Sigmoid colon (tissue), 7 donors: ENCODE measurements at places on chromosomes 4 and X.
A peak's percentile ranks its signal among the peaks of the same experiment; 100 is the strongest.

DNA sequence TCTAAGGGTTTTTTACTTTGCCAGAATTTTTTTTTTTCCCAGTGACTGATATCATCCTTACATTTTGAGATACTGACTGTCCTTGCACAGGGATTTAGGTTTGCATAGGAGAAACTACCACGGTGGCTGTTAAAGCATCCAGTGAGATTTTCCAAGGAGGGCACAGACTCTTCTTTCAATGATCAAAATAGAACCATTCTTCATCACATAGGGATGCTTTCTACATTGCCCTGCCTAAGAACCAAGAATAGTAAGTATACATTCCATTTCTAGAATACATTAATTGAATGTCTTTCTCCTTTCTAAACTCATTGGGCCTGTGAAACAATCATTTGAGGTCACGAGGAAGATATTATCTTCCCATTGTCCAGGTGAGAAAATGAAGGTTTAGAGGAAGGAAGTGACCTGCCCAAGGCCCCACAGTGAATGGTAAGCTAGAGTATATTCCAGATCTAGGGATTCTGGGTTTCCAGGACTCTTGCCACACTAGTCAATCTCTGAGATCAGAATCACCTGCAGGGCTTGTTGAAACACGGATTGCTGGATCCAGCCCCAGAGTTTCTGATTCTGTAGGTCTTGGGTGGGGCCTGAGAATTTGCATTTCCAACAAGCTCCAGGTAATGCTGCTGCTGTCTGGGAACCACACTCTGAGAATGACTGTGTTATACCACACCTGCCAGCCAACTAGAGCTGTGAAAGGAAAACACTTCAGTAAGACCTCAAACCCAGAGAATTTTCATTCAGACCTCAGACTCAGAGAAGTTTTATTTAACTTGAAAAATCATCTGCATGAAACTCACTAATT is 17.7 kb upstream of the TMEM154 start:
- DNase-seq, result no peak

GRCh38 chrX:135974279-135974856 is 580 bp upstream of the MMGT1 start:
- peak; percentile 91 for DNase-seq

DNA sequence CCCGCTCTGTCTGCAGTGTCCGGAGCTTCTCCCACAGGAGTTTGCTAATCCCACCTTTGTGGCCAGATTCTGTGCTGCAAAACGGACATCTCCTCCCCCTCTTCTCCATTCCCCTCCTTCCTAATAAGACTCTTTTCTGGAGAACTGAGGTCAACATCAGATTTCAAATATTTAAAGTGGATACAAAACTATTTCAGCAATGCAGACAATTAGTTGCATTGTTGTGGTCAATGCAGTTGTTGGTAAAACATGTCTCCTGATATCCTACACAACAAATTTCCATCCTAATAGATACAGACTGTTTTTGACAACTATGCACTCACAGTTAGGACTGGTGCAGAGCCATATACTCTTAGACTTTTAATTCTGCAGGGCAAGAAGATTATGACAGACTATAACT is 5.1 kb upstream of the MCUB start:
- DNase-seq, result no peak

DNA sequence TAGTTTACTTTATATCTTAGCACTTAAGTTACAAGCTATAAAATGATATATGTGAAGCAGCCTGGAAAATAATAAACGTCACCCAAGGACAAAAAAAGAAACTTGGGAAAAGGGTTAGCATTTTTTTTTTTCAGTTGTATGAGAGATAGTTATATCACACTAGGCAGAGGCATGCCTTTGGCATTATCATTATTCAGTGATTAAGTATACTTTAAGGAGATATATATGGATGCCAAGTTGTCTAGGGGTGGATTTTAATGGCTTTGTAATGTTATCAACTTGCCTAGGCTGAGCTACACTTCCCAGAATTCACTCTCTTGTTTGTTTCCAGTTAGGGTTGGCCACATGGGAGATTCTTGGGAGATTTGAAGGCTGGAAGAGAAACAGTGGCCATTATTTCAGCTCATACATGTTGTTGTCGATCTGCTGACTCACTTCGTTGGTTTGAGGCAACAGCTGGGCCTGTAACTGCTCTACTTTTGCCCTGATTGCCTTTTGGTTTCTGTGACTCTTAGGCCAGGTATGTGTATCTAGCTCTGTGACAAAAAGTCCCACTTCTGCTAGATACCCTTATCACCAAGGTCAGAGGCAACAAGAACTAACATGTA is 11.5 kb upstream of the SRPX start:
- no peak for DNase-seq

GRCh38 chrX:96906741-96907140 is 23.0 kb downstream of the RPA4 start:
- DNase-seq, result no peak

DNA sequence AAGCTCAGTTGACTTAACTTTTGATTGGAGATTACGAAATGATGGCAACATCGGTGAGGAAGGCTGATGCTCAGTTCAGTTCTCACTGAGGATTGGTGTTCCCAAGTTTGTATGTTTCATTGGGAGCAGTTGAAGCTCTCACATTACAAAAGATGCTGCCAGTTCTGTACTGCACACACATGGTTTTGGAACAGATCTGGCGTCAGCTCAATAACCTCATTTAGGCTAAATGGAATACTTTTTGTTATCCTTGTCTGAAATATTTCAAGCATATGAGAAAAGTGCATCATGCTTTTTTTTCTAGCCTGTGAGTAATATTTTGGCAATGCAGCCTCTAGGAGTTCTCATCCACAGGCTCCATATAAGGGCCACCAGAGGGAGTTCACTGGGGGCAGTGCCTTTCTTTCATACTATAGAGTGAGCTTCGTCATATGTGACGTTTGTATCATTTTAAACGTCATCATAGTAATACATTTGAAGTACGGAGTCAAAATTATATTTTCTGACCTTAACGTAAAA is 4.1 kb downstream of the ENPEP start:
- no peak for DNase-seq

DNA sequence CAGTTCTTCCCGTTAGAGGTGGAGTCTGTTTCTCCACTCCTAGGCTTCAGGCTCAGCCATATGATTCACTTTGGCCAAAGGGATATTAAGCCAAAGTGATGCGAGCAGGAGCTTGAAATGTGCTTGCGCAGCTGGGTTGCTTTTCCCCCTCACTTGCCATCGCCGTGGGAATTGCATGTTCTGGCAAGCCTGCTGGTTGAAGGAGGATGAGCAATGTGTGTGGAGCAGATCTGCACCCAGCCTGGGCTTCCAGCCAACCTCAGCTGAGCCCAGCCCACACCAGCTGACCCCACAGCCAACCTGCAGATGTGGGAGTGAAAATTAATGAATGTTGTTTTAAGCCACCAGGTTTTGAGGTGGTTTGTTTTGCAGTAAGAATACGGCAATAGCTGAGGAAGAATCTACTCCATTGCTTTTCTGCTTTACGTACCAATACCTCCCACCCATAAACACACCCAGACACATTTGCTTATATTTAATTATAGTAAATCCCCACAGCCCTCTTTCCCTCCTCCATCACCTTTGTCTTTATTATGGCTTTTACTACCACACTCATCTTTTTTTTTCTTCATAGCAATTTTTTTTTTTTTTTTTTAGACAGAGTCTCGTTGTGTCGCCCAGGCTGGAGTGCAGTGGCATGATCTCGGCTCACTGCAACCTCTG is 132.8 kb upstream of the FUNDC1 start:
- DNase-seq, result peak; percentile 67

GRCh38 chrX:30530606-30531005 is 47.0 kb downstream of the TASL start:
- no peak for DNase-seq

- DNase-seq, result no peak
These were observed 255.2 kb downstream of the THOC2 start for GRCh38 chrX:123477673-123478072.

DNA sequence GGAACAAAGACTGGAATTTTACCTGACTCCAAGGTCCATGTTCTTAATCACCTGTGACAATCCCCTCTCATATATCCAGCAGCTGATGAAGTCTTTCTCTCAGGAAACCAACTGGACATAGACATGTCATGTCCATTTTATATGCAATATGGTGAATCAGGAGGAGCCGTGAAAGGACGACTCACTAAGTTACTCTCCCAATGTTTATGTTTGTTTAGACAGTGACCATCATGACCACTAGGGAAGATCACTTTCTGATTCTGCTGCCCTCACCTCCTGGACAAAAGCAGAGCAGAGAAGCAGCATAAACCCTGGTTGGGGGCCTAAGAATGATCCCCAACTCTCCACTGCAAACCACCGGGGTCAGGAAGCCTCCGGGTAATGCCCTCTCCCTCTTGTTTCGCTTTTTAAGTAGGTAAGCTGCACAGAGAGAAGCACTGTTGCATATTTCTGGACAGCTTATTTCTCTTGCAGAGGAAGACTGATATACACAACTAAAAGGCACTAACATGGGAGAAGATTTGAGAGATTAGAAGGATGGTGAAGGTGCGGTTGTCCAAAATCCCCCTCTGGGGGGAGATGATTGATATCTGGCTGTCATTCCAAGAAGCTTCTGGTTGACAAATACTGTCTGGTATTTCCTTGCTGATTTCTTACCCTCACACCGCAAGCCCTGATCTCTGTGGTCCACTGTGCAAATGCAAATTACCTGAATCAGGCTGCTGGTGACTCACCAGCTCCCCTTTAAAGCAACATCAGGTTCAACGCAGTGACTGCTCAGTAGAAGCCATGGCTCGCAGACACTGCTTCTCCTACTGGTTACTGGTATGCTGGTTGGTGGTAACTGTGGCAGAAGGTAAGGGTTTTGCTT is at the start of gene ODAPH:
Gene ODAPH, plus strand, starts transcription at position 773 of the 871 bp plus-strand sequence. Its CDS starts 17 bp downstream, at position 790.
- DNase-seq, result no peak

GRCh38 chrX:17413228-17413627 is 38.2 kb downstream of the NHS start:
- DNase-seq, result no peak

- DNase-seq, result no peak
These were observed 34.4 kb downstream of the NFKB1 start for GRCh38 chr4:102535398-102536082.

GRCh38 chr4:153520801-153521329 is 54.7 kb downstream of the TMEM131L start:
- DNase-seq, result no peak

DNA sequence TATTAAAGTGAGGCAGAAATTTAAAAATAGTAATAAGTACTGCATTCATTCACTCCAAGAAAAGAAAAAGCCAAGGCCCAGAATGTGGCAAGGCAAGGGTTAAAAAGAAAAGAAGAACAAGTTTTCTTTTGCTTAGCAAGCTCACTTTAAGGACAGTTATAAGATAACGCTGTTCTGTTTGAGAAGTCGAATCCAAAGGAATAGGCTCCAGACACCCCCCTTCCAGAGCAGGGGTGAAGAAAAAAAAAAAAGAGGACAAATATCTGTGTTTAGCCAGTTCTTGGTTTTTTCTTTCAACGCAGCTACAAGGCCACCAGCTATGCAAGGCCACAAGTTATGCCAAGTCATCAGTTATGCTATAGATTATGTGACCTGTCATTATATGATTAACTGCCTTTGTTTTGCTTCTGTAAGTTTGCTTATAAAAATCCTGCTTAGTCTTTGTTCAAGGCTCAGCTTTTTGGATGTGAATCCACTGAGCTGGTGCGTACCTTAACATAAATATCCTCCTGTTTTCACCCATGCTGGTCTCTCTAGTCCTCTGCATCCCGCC is 1.4 kb downstream of the GRK4 start:
- DNase-seq, result no peak

DNA sequence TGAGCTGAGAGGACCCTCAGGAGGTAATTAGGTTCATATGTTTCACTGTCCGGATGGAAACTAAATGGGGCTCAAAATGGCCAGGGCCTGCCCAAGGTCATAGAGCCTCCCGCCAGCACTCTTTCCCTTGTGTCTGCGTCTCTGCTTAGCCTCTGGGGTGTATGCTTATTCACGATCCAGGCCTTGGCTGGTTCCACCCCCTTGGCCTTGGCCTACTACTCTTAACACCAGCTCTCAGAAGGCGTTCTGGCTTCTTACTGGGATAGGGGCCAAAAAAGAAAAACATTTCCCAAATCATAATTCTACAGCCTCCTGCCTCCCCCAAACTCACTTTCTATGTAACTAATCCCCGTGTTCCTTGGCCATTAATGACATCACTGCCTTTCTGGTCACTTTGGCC is 68.8 kb downstream of the RTL5 start:
- DNase-seq, result peak; percentile 84

GRCh38 chr4:67052814-67053675 is 492.3 kb downstream of the CENPC start:
- DNase-seq, result no peak

DNA sequence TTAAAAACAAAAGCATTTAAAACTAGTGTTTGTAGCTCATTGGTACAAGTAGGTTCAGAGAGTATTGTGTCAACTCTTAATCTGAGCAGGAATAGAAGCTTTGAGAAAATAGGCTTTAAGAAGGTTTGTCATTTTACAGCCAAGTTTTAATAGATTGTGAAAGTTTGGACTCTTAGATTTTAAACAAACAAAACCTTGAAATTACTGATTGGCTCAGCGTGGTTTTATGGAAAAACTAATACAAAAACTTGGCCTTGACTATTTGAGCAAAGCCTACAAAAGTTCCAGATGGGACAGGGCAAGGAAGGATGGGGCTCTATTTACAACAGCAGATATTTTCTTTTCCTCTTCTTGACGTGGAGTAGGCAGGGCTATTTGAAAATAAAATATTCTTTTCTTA is 16.5 kb downstream of the ZFX start:
- no peak for DNase-seq

DNA sequence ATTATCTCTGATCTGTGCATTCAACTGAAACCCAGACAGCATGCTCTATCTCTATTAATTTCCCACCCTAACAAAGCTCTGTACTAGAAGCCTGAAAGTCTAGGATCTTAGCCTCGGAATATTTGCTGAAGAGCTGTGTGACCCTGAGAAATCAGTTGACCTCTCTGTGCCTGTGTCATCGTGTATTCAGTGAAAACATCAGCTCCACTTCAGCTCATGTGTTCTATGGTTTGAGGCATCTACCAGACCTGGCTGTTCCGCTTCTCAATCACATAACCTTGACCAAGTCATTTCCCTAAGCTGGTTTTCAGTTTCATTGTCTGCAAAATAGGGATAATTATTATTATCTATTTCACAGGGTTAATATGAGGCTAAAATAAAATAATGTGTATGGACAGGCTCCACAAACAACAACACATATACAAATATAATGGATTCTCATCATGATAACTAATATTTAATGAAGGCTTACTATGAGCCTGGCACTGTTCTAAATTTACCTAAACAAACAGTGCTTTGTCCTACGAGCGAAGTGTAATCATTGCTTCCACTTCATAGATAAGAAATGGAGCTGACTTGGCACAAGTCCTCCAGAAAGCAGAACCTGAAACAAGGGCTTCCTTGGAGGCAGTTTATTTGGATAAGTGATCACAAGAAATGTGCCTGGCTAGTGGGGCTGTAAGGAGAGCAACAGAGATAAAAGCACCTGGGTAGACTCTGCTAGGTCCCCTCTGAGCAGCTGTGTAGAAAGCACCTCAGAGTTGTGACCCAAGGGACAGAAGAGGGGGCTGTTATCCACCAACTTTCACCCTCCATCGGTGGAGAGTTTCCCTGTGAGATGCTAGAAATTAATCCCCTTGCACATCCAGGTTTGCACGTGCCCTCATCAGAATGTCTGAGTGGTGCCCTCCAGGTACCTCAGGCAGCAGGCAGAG is 356.9 kb downstream of the RAB28 start:
- no peak for DNase-seq

- peak; percentile 69 for DNase-seq
These were observed 69.4 kb downstream of the HMGB2 start for GRCh38 chr4:173264684-173265185.
